MM.1S (cell line): ENCODE measurements at places on chromosomes 16 and 17.

GRCh38 chr17:42720996-42721583, 23.8 kb downstream of the EZH1 start:
- DNase-seq = peak; percentile 82

DNA sequence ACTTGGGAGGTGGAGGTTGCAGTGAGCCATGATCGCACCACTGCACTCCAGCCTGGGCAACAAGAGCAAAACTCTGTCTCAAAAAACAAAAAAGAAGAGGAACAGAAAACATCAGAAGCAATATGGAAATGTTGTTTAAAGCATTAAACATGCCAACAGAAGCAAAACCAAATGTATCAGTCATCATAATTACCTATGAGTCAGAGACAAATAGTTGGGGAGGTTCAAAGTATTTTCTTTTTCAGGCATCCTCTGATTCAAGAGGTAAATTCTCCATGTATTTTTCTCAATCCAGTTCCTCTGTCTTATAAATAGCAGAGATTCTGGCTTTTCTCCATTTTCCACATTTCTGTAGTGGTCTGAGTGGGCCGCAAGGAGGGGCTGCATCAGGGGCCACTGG, 2.1 kb upstream of the TM4SF5 start:
- DNase-seq = no peak

DNA sequence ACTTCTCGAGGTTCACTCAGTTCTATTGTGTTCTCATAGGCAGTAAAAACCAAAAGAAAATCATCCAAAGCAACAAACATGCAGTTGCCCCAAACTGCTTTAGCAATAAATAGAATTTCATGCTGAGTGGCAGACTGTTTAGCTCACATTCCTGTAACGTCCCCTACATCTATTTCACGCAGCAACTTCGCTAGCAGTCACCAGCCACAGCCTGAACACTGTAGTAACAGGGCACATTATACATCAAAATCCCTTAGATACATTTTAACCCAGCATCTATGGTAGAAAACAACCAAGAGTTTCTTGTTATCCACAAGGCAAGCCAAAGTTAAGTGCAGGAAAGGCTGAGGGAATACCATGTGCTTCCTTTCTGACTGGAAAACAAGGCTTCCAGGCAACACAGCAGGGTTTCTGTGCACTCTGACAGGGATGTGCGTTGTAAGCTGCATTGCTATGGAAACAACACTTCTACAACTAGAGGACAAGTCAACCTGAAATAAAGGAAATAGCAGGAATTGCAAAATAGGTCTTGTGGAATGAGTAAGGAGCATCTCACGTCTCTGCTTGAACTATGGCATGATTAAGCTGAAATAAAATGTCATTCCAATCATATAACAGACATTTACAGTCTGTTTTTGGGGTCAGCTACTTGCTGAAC, 55.4 kb downstream of the CFDP1 start:
- no peak for DNase-seq

- DNase-seq = no peak
Observed at GRCh38 chr17:69551212-69552010, 136.9 kb downstream of the MAP2K6 start.

DNA sequence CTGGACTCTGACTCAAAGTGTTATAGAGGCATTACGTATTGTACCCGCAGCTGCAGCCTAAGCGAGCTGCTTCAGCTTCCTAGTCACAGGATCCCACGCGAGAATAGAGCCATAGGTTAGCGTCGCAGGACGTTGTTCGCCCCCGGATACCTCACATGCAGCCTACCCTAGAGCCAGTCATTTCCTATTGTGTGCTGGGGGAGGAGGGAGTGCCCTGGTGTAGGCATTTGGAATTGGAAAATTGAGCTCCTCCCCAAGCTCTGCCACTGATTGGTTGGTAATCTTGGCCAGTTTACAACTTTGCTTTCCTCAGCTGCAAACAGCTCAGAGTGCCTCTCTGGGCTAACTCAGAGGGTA, 530 bp downstream of the NAA60 start:
- no peak for DNase-seq

DNA sequence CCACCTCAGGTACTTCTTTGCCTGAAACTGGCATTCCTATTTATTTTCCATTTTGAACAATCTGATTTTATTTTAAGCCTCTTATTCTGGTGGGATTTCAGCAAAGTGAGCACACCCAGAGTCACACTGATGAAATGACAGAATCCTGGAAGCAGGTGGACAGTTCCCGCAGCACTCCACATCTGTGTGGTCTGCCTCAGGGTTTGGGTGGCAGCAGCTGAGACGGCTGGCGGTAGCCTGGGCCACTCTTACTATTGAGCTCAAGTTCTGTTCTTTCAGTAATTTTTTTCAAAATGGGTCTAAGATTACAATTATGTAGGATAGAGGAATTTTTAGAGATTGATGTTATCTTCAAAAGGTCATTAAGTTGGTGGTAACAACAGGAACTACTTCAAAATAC, 32.5 kb upstream of the ENDOV start:
- no peak for DNase-seq

DNA sequence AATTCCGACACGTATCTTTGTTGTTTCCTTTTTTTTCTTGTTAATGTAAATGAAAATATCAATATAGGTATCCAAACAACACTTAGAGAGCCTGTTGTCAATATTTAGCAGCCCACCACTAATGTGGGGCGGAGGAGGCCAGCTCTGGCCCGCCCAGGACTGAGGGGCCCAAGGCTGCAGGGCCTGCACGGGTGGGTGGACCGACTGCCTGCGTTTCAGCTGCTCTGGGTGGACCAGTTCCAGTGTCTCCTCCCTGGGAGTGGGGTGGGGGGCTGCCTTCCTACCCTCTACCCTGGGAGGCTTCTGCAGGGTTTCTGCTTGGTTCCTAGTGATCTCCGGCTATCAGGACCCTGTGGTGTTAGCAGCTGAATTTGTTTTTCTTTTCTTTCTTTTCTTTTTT, 15.9 kb upstream of the ADGRG1 start:
- DNase-seq = no peak

DNA sequence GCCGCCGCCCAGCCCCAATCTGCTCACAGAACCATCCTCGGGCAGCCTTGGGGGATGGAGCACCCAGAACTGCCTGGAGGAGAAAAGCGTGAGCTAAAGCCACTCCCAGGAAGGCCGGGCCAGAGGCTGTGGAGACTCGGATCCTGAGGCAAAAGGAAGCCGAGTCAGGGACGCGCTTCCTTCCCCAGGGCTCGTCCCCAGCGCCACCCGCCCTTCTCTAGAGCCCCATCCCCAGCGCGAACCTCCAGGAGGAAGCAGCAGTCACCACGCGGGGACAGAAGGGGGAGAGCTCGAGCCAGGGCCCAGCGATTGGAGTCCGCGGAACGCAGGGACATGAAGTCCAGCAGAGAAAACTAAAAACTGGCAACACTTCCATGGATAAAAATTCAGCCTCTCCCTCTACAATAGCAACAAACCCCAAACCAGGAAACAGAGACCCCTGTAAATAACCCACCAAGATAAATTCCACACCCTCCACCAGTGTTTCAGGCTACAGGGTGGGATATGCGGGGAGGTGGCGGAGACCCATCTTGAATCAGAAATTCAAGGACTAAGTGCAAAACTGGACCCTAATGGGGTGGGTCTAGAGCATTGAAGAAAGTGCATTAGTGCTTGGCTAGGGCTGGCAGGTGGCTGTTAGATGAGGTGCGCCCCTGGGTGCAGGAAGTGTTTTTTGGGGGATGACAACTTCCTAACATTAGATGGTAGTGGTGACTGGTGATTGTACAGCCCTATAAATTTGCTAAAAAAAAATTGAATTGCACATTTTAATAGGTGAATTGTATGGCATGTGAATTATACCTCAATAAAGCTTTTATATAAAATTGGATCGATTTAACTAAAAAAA, 116.1 kb upstream of the METRNL start:
- no peak for DNase-seq

- no peak for DNase-seq
Observed at GRCh38 chr17:7334938-7335538, 1.3 kb upstream of the ACAP1 start.

DNA sequence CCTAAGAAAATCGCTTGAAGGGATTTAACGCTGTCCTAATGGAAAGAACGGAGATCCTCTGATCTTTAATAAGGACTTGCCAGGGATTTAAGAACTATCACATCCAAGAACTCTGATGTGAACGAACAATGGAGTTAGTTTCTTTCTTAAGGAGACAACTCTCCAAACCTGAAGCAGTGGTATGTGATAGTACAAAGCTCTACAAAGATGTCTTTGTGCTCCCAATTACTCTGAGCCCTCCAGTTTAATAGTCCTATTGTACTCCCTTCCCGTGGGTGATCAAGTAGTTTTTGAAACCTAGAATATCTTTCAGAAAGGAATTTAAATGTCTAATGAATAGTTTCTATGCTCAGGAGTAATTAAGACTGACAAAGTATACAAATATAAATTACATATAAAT, 123.8 kb downstream of the FTO start:
- DNase-seq = no peak

GRCh38 chr16:87132361-87133014, 184.7 kb downstream of the C16orf95 start:
- no peak for DNase-seq

DNA sequence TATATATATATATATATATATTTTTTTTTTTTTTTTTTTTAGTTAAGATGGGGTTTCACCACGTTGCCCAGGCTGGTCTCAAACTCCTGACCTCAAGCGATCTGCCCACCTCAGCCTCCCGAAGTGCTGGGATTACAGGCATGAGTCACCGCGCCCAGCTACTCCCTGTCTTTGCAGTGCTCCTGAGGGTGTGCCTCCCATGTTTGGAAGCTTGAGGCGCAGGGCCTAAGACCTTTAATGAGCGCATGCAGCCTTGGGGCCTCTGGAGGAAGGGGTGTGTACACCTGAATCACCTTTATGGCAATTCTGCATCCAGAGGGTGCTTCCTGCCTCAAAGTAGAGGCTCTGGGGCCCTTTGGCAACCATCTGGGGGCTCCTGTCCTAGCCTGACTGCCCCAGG, 219.4 kb upstream of the CIBAR2 start:
- DNase-seq = no peak

GRCh38 chr17:81250286-81251093, 11.4 kb downstream of the NDUFAF8 start:
- no peak for DNase-seq

DNA sequence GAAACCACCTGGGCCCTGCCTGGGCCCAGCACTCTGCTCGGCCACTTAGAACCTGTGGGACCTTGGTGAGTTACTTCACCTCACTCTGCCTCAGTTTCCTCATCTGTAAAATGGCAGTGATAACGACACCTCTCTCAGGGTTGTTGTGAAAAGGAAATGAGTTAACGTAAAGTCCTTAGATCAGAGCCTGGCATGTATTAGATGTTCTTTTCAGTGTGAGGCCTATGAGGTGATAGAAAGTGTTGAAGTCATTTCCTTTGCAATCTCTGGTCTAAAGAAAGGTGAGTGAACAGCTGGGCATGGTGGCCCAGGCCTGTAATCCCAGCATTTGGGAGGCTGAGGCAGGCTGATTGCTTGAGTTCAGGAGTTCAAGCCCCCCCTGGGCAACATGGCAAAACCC, 51.7 kb upstream of the LGALS9 start:
- no peak for DNase-seq

- peak; percentile 76 for DNase-seq
Observed at GRCh38 chr17:42548070-42548837, 4.5 kb upstream of the HSD17B1 start.

GRCh38 chr16:86381491-86381890, 128.8 kb upstream of the FOXF1 start:
- DNase-seq = no peak

DNA sequence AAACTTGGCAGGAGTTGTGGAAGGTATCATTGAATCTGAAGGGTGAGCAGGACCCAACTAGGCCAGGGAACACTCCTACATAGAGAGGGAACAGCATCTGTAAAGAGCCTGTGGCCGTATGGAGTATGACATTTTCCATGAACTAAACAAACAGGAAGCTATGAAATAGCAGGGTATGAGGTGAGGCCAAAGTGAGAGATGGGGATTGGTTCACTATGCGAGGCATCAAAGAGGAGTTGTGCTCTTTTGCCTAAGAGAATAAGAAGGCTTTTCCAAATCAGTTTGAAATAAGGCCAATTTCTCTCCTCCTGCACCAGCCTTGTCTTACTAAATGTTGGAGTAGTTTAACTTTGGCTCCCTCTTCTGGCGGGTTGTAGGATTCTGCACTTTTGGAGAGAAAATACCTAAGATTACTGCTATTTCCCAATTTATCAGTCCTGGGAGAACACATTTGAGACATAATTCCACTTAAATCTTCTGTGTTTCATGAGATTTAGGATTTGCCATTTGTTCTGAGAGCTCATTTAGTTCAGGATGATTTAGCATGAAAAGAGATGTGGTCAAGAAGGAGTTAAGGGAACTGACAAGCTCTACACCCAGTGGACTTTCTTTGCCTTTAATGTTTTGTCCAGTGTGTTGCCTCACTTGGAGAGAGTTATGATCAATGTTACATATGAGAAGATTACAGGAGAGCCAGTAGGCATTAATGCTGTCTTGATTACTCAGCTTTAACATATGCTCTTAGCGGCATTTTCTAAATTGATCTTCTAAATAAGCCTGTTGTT, 55.4 kb downstream of the TNRC6C start:
- peak; percentile 69 for DNase-seq

DNA sequence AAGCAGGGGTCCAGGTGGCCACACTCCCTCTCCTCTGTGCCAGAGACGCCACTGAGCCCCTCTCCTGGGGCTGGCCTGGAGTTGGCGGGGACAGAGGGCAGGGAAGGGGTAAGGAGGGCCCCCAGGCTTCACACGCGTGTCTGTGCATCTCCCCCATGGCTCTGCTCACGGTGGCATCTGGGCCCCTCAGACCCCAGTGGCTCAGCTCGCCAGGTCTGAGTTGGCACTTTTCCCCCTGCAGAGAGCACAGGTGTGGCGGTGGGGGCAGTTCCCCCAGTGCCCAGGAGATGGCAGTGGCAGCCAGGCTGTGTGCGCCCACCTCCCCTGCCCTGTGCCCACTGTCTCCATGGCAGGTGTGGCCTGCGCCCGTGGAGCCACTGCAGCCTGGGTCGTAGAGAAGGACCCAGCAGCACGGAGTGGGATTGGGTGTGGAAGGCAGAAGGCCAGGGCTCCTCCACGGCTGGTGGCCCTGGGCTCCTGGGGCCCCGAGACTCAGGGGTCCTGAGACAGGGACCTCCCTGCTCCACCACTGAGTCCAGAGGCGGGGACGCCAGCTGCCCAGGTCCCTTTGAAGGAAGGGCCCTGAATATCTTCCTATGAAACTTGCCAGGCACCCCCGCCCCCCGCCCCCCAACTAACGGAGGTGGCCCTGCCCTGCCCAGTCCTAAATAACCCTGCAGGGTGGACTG, 4.3 kb upstream of the APRT start:
- DNase-seq = peak; percentile 21

GRCh38 chr17:31096106-31096436, 1.3 kb downstream of the NF1 start:
- DNase-seq = no peak

- DNase-seq = no peak
Observed at GRCh38 chr17:57773557-57773956, 28.5 kb upstream of the CCDC182 start.

GRCh38 chr16:2035431-2036199, 8.9 kb downstream of the NHERF2 start:
- no peak for DNase-seq

DNA sequence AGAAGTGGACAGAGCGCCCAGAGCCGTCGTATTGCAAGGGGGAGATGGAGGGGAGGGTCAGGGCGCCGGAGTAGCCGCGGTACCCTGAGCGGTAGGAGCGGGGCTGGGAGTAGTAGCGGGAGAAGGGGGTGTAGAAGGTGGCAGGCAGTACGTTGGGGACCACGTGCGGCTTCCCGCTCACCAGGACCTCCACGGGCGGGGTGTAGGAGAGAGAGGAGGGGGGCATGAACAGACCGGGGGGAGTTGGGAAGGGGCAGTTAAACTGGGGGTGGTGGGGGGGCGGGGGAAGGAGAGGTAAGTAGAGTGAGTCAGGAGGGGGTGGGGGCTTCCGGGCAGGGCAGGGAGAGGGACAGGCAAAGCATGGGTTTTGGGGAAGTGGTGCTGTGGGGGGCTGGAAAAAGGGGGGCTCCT, 16.8 kb downstream of the ST6GALNAC2 start:
- DNase-seq = no peak
